ENCODE measurements at places on chromosomes 11 and 22. TPM values are rescaled to one million over a fixed set of nuclear protein-coding genes. Genes with fewer than 3 reads are reported as not detected.

The GTPBP1 gene
- 66.7 TPM for total RNA-seq

The GDPD5 gene
- total RNA-seq = 15.8 TPM

The SPTBN2 gene
- 6.4 TPM for total RNA-seq

The NCAM1 gene
- total RNA-seq = 3.5 TPM

The HSPB2 gene
- total RNA-seq = 6.4 TPM

The NCF4 gene
- total RNA-seq = 55.3 TPM

The OR5D13 gene
- not detected for total RNA-seq

The SYVN1 gene
- total RNA-seq = 68.1 TPM

The RIBC2 gene
- 2.6 TPM for total RNA-seq

The CCDC89 gene
- total RNA-seq = 1.6 TPM

The TREH gene
- total RNA-seq = 0.30 TPM

The OR51I1 gene
- total RNA-seq = 0.41 TPM

The ZNRF3 gene
- 11.3 TPM for total RNA-seq

Measured in lower lobe of right lung (tissue), 2 donors.